ENCODE measurements at places on chromosomes 13 and 19. TPM values are rescaled to one million over a fixed set of nuclear protein-coding genes. Genes with fewer than 3 reads are reported as not detected.

GRCh38 chr19:7788933-7789323 is 25.9 kb downstream of the CLEC4M start:
- no peak for DNase-seq

- DNase-seq = no peak
Observed at GRCh38 chr13:39381456-39381855, 221.5 kb downstream of the LHFPL6 start.

GRCh38 chr19:371501-372168 is 27.0 kb upstream of the MIER2 start:
- no peak for DNase-seq

DNA sequence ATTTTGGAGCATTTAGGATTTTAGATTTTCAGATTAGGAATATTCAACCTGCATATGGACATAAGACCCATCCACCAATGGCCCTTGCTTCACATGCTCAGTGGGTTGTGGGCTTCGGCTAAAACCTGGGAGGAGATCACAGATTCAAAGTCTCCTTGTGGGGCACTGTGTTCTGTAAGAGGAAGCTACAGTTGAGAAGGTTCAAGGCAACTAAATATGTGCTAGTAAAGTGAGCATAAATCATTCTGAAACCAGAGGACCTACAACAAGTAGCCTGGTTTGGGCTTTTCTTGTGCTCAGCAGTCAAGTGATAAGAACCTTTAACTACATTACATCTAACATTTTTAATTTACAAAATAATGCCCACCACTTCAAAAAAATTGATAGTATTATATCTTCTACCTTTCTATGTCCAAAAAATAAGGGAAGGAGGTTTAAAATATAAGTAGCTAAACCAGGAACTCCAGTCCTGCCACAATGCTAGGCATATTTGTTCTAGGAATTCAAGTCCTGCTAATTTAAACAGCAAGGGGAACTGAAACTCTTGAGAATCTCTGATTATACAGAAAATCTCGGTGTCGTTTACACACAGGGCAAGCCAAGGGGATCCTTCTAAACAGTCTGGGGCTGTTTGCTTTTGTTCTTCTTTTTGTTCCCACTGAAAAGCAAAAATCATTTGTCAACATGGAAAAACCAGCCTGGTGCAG is 36.6 kb downstream of the FOXO1 start:
- no peak for DNase-seq

- no peak for DNase-seq
Observed at GRCh38 chr19:31332096-31332495, 17.1 kb downstream of the TSHZ3 start.

POMP gene
- total RNA-seq = 111 TPM

GRCh38 chr19:3518659-3519058 is 12.5 kb downstream of the FZR1 start:
- DNase-seq = no peak

NAPSA gene
- 1.1 TPM for total RNA-seq

DNA sequence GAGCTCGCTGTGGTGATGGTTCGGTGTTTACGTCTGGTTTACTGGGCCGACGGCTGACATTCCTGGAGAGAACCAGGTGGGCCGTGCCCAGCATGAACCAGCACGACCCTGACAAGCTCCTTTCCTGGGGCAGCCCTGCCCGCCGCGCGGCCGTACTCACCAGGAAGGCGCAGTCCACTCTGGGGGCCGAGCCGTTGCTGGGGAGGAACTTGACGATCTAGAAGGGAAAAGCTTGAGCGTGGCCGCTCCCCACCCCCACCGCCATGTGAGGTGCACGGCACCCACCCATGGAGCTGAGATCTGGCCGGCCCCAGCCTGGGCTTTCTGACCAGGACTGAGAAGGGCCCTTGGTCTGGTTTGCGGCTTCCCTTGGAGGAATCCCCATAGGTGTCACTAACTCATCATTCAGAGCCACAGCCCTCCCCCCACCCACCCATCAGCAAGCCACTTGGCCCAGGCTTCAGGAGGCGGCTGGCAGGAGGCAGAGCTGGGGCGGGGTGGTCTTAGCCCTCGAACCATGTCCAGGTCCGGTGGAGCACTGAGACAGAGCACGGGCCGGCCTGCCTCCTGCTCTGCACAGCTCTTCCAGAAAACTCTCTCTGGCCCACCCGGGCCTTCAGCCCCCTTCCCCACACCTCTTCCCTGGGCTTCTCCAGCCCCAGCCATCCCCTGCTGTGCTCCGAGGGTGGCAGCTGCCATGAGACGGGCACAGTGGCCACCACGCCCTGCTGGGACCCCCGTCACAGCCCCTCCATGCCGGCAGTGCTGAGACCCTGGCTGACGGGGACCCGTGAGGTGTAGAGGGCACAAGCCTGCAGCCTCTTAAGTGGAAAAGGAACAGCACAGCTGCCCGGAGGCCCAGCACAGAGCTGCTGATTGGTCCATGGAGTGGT is 6.2 kb downstream of the ATP4B start:
- no peak for DNase-seq

GRCh38 chr19:4200940-4201542 is 18.6 kb downstream of the ANKRD24 start:
- DNase-seq = no peak

DNA sequence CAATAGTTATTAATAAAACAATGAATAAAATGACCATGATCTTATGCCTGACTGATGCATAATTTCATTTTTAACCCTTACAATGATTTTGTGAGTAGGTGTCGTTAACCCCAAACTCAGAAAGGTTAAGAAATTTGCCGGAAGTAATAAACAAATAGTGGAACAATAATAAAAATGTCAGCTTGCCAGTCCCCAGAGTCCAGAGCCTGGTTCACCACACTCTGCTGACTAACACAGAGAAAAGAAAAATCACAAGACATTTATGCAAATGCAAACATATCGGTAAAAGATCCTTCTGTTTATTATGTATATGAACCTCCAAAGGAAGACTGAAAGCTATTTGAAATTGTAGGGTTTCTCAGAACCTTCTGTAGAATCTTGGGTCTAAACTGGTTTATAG is 563.7 kb downstream of the EFNB2 start:
- DNase-seq = no peak

- peak; percentile 74 for DNase-seq
Observed at GRCh38 chr19:7831452-7831851, 1.4 kb downstream of the EVI5L start.

- DNase-seq = peak; percentile 100
Observed at GRCh38 chr19:48629599-48630295, 7.4 kb downstream of the DBP start.

DNA sequence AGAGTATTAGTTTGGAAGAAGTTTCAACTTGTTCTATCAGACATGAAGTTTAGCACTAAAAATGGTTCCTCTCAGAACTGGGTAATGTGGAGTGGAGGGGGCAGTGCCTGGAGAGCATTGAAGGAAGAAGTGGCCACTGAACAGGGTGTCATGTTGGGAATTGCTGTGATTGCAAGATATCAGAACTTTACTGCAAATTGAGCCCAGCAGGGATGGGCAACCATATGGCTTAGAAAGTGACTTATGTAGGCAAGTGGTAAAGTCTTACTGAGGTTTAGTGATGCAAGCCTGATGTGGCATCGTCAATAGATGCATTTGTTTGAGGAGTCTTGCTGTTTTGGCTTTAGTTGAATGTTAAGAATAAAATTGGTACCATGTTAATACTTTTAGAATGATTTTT is 31.7 kb downstream of the WASF3 start:
- no peak for DNase-seq

DNA sequence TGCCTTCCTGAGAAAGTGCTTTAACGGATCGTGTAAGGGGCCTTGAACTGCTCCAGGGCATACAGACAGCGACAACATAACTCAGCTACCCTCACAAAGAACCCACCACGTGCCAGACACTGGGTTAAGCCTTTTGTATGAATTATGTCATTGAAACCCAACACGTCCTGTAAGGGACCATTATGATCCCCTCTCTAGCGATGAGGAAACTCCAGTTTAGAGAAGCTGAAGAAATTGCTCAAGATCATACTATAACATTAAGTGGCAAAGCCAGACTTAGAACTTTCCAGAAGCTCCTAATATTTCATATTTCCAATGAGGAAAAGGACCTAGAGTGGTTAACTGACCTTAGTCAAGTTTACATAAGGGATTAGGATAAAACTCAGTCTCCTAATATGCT is 57.0 kb upstream of the RAP2A start:
- DNase-seq = no peak

GRCh38 chr13:98820744-98821371 is 68.4 kb upstream of the SLC15A1 start:
- DNase-seq = no peak

- peak; percentile 46 for DNase-seq
Observed at GRCh38 chr13:113860665-113861432, 3.0 kb downstream of the GAS6 start.

GRCh38 chr13:104204177-104204576 is 1138.0 kb upstream of the SLC10A2 start:
- no peak for DNase-seq

GRCh38 chr19:46599716-46600373 is 1.3 kb upstream of the CALM3 start:
- no peak for DNase-seq

TMEM59L gene
- 12.2 TPM for total RNA-seq

RDH8 gene
- total RNA-seq = not detected

GRCh38 chr13:108700422-108701170 is 71.2 kb downstream of the MYO16 start:
- no peak for DNase-seq

DNA sequence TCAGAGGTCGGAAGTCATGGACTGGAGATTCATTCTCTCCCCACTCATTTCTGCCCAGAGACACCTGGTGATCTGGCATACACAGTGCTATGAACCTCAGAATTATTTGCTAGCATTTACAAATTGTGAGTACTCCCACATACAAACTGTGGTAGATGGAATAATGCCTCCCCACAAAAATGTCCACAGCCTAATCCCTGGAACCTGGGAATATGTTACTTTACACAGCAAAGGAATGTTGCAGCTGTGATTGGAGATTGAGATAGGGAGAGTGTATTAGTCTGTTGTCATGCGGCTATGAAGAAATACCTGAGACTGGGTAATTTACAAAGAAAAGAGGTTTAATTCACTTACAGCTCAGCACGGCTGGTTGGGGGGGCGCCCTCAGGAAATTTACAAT is 3.1 kb upstream of the UQCRFS1 start:
- DNase-seq = no peak

ZNF726 gene
- not detected for total RNA-seq

GRCh38 chr19:18344582-18344950 is 4.2 kb downstream of the PGPEP1 start:
- DNase-seq = no peak

GRCh38 chr13:83907196-83907989 is 25.1 kb upstream of the SLITRK1 start:
- no peak for DNase-seq

DNA sequence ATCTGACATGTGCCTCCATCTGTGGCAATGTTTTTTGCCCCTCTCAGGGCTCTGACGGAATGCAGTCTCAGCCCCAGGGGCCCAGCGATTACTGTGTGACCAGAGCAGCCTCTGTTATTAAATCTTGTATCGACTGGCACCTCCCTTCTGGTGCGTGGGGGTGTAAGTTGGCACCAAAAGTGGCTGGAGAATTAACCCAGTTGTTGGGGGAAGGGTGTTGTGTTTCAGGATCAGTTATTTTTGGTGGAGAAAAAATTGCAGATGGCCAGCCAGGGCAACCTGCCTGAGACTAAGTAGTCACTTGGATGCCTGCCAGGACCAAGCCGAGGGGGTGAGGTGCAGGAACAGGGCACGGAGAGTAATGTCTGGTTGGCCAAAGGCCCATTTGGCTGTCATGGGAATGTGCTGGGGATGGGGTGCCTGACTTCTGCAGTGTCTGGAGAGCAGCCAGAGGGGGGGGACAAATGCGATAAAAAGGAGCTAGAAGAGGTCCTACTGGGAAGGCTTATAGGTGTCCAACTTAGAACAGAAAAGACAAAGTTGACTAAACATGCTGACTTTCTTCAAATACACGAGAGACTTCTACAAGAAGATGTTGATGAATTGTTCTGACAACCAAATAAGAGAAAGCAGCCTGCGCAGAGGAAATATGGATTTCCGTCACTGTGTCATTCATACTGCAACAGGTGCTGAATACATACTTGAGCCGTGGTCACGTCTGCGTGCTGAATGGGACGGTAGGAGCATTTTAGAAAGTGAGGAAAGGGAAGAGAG is 69.8 kb downstream of the SIAH3 start:
- DNase-seq = no peak

OR4F17 gene
- total RNA-seq = 0.30 TPM

GRCh38 chr13:79912403-79912802 is 428.5 kb downstream of the SPRY2 start:
- no peak for DNase-seq

- DNase-seq = no peak
Observed at GRCh38 chr19:1811472-1811894, 593 bp downstream of the ATP8B3 start.

TMEM272 gene
- not detected for total RNA-seq

DNA sequence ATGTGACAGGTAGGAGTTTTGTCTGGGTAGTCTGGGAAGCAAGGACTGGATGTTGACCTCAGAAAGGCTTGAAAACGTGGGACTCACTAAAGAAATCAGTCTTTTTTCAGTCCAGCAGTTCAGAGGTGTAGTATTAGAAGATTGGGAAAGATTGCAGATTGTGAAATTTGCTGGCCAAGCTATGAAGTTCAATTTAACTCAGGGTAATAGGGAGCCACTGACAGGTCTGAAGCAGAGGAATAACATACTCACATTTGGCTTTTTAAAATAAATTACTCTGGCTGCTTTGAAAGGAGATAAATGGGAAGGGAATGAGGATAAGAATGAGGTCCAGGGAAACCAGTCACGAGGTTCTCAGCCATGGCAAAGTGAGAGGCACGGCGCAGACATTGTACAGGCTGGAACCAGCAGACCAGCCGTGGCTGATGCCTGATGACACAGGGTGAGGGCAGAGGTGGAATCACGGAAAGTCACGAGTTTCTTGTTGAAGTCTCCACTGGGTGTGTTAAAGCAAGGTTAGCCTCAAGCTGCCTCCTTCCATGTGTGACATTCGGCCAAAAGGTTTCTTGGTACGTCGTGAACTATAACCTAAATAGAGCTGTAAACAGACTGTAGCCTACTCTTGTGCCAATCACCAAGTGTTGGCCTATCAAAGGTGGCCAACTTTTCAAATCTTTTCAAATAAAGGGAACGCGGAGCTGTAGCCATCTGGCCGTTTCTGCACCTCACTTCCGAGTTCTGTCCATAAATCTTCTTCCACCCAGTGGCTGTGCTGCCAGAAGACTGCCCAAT is 377.6 kb downstream of the IRS2 start:
- no peak for DNase-seq
